Activated T-cell treated with anti-CD3 and anti-CD28 coated beads, Interleukin-2, amount 50 U/mL, for 24 hours (primary cell): ENCODE measurements at places on chromosomes 5 and 9.

DNA sequence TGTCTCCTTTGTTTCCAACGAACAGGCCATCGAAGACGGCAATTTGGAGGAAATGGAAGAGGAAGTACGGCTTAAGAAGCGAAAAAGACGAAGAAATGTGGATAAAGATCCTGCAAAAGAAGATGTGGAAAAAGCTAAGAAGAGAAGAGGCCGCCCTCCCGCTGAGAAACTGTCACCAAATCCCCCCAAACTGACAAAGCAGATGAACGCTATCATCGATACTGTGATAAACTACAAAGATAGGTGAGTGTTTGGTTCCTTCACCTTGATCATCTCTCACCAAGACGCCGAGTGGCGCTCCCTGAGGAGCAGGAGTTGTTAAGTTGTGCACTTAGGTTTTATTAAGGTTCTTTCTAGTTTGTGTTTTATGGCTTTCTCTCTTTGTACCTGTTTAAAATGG, 146.5 kb downstream of the SMARCA2 start:
- DNase-seq, result no peak

DNA sequence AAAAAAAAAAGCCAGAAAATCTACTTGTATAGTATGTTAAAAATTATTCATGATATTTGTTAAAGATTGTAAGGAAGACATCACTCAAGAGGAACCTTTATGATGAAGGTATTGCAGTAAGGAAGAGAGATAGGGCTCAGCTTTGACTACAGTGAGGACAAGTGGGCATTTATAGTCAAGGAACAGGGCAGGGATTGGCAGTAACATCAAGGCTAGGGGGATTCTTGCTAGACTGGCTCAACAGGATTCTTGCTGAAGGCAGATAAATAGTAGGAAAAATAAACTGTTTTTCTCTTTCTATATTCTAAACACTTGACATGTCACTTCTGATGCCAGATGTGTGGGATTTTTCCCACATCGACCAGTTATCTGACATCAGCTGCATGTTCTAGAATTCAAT, 96.7 kb downstream of the ITGA1 start:
- DNase-seq, result no peak

DNA sequence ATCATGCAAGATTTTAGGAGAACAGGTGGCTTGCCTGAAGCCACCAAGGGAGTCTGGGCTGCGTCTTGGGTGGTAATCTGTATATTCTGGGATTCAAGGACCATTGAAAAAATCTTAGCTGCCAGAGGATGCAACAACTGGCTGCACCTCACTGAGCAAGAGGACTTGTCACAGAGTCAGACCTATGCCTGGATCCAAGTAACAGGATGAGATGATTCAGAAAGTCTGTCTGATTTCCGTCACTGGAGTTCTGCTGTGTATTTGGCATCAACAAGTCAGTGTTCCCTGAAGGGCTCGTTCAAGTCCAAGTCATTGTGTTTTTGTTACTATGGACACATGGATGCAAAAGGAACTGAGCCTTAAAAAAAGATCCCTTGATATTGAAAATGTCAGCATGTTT, 37.8 kb upstream of the CARTPT start:
- DNase-seq, result no peak

- no peak for DNase-seq
These were observed 155.1 kb downstream of the ARSB start for GRCh38 chr5:78829811-78830527.

DNA sequence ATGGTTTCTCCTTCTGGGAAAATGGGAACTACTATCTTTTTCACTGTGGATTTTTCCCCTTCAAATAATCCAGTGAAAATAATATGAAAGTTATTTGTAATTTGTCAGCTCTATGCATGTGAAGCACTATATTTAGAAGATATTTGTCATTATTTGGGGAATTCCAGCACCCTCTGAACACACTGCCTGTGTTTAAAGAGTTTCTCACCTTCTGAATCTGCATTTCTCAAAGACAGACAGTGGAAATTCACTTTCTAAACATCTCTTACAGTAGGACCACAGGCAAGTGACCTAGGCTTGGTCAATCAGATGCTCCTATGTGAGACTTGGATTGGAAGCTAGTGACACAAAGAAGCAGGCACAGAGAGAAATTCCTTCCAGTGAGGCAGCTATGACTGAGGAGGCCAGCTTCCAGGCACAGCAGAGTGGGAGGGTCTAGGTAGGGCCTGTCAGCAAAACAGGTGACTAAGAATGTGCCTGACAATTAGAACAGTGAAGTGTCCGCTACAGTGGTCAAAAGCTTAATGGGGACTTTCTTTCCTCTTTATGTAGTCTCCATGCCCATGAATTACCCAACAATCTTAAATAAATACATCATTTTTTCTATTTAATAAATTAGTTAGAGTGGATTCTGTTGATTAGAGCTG, 167.2 kb downstream of the HMHB1 start:
- no peak for DNase-seq

DNA sequence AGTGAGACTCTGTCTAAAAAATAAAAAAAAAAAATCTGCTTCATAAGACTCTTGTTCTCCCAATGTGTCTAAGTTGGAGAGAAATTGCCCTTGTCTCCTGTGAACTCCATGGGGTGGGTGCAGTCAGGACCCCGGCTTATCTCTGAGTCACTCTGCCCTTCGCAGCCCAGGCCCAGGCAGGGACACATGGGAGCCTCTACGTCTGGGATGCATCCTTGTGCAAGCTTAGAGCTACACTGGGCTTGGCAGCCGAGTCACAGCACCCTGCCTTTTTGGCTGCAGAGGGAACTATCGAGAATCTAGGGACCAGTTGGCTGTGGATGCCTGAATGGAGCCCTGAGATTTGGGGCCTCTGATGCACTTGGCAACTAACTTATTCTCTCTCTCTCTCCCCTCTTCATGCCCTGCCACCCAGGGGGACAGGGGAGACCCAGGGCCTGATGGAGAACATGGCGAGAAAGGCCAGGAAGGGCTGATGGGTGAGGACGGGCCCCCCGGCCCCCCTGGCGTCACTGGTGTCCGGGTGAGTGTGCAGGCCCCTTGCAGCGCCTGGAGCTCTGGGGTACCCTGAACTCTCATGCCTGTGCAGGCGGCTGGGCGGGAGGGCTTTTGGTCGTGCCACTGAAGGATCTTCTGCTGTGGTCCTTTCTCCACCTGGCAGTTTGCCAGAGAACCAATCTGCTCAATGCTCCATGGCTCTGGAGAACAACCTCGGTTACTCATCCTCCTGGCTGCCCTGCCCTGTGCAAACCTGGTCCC, 47.5 kb upstream of the ORM1 start:
- DNase-seq, result no peak

DNA sequence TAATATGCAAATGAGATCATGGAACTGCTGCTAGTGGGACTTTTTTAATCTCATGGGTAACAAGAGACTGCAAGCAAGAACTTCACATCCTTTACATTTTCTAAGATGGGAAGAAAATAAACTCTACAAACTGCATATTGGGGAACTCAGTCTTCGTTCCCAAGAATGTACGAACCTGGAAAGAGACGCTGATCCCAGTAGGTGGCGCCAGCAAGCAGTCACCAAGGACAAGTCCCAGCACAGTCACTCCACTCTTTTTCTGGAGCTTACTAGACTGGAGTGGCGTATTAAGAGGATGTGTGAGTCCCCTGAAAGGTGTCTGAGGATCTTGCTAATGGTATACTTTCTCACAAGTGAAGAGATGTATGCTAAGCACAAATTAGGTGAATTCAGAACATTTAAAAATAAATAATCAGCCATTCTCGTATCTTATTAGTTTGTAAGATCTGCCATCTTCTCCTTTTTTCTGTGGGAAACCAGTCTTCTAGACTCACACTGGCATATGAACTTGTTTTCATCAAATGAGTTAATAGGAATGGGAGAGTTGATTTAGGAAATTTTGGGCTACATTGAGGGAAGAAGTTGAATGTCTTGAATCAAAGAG, 16.0 kb upstream of the PUM3 start:
- peak; percentile 52 for DNase-seq

- DNase-seq, result no peak
These were observed 21.1 kb downstream of the RGMB start for GRCh38 chr5:98794414-98795080.

DNA sequence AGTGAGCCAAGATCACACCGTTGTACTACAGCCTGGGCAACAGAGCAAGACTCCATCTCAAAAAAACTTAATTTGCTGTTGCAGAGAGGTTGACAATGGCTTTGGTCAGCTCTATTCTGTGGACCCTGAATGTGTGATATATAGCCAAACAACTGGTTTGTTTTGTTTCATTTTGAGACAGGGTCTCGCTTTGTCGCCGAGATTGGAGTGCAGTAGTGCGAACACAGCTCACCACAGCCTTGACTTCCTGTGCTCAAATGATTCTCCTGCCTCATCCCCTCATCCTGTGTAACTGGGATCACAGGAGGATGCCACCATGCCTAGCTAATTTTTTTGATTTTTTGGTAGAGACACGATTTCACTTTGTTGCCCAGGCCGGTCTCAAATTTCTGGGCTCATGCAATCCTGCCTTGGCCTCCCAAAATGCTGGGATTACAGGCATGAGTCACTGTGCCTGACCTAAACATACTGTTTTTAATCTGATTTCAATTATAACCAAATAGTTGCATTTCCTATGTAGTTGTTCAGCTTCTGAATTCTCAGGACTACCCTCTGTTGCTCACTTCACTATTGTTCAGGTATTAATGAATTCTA, 9.8 kb downstream of the RNF183 start:
- DNase-seq, result no peak

DNA sequence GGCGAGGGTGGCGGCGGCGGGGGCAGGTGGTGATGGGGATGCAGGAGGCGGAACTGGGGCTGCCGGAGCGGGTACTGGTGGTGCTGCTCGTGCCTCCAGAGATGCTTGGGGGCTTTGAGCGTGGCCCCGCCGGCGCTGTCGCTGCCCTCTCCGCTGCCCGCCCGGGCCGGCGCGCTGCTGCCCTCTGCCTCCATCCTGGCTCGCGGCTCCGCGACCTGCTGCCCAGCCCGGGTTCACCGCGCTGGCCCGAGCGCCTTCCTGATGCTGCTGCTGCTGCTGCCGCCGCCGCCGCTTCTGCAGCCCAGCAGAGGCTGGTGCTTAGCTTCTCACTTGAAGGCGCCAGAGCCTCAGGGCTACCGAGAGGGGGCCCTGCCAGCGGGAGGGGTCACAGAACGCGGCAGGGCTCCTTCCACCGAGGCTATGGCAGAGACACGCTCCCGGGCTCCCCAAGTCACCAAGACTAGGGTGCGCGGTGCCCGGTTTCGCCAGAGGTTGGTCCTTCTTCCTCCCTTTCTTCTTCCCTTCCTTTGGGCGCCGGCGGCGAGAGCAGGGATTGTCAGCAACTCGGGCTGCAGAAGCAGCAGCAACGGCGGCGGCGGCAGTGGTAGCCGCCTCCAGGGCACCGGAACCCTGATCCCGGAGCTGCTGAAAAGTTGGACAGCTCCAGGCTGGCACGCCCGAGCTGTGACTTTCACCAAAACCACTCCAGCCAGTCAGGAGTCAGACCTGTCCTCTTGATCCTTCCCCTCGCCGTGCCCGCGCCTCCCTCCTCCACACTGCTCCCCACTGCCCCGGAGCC, at the start of gene PDE4D:
Gene PDE4D (minus strand): TSS at position 298 of the 799 bp plus-strand sequence.
- no peak for DNase-seq

GRCh38 chr5:88776692-88777091, 106.3 kb downstream of the MEF2C start:
- DNase-seq, result no peak

GRCh38 chr9:2345013-2345412, 276.6 kb upstream of the VLDLR start:
- no peak for DNase-seq

DNA sequence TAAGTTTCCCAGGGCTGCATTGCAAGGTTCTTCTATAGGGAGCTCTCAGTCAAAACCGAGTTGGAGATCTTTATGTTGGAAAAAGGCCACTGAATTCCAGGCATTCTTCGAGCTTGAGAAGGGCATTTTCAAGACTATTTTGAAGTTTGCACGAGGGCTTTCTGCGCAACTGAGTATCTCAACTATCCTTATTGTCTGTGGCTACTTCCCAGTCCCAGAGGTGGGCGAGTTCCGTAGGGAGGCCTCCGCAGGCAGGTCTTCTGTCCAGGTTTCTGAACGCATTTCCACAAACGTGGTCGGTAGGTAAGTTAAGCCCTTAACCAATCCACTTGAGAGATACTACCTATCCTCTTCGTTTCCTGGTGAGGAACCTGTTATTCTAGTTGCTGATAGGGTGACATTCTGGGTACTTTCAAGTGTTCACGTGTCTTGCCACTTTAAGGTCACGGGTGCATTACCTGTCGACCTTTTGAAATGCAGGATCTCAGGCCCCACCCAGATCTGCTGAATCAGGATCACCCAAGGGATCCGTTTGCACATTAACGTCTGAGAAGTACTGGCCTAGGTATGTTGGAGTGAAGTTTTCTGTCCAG, 51.4 kb upstream of the TJP2 start:
- no peak for DNase-seq

DNA sequence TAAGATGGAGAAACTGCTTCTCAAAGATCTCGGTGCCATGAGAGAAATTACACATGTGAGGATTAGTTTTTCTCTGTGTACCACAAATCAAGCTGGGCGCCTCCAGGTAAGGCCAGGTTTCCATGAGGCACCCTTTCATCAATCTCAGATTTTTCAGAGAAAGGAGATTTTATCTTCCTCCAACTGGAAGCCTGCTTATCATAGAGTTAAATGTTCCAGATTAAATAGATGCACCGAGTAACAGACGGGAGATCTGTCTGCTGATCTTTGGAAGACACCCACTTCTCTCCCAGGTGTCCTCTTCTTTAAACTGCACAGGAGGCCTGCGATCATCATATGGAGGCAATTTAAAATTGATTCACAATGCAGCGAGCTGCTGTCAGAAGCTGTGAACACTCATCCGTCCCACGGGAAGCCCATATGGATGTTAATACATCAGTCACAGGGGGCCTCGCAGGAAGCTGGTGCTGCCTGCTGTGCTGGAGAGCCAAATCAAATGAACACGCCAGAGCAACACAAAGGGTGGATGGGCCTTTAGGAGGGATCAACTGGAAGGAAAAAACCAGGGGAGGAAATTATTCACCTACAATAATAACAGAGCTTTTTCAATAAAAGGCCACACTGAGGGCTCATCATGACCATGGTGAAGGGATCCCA, 93.3 kb downstream of the TLE1 start:
- DNase-seq, result no peak

DNA sequence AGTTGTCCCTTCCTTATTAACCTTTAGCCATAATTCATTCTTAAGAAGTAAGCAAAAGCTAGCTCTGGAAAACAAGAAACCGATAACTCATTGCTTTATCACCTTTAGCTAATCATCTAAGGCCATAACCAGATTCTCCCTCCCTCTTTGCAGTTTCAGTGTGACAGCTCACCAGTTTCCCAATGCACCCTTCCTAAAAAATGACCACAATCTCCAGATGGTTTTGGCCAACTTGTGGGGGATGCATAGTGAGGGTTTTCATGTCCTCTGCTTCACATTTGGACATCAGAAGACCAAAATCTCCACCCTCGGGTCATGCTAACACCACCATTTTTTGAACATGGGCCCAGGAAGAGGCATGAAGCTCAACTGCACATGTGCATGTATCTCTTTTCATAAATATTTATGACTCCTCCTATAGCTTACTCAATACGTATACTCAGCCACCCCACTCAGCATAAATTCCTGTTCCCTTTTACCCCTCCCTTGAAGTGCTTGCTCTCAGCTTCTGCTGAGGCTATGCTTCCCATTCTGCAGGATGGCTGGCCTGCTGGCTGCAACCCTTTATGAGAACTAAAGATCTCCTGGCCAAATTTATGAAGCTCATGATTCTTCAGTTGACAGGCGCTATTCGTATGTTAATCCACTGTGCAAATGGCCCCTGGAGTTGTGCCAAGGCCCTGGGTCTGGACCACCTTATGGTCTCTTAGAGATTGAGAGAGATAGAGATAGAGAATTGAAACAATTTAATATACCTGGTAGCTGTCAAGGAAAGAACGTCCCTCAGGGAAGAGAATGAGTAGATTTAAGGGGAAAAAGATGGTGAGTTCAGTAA, 14.8 kb downstream of the PPP3R2 start:
- DNase-seq, result no peak

- DNase-seq, result no peak
These were observed 36.8 kb downstream of the DAB2IP start for GRCh38 chr9:121688146-121688680.
